ENCODE measurements at places on chromosomes 3 and 15. TPM values are rescaled to one million over a fixed set of nuclear protein-coding genes. Genes with fewer than 3 reads are reported as not detected.

- peak; percentile 73 for DNase-seq
Observed at GRCh38 chr3:188309437-188310269, 155.7 kb downstream of the LPP start.

DNA sequence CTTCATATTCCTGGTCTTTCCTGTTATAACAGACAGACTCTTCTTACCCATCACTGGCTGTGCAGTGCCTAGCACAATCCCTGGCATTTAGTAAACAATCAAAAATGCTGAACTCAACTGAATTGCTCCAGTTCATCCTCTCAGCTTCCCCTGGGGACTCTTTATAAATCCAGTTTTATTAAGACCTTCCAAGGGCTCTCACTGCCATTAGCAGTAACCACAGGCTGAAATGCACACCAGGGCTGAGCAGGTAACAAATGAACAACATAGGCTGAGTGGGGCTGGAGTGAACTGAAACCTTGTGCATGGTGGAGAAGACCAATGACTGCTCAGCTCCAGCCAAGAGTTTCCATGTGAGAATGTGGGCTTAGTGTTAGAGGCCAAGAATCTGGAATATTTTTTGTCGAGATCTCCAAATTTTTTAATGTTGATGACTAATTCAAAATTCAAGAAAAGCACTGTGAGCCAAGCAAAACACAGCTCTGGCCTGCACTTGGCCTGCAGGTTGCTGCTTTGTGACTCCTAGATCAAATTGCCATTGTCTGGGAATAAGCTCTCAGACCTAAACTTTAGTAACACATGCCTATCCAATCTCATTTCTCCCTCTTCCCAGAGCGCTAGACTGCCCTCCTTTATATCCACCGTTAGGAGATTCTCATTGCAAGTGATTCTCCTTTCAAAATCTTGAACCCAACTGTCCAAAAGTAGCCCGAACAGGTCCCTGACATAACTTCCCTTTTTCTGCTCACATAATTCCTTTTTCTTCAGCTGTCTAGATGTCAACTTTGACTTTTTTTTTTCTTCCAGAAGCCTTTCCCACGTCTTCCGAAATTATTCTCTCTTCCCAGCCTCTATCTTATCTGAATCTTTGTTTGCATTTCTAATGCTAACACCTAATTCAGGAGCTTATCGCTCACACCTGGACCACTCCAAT, 7.4 kb downstream of the SQOR start:
- DNase-seq = no peak

DNA sequence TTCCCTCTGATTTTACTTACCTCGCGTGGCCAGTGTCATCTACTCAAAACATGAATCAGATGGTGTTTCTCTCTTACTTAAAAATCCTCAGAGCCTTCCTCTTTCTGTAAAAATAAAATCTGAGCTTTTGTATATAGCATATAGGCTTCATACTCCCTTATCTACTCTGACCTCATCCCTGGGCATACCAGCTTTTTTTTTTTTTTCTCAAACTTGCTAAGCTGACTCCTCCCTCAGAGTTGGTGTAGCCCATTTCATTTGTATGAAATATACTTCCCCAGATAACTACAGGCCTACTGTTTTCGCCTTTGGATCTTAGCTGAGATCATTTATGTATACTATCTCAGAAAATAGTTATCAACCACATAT, 648.9 kb upstream of the ALCAM start:
- DNase-seq = no peak

GRCh38 chr3:48411041-48411588, 18.8 kb downstream of the PLXNB1 start:
- DNase-seq = no peak

- peak; percentile 52 for DNase-seq
Observed at GRCh38 chr3:189144645-189145044, 27.1 kb upstream of the TPRG1 start.

- no peak for DNase-seq
Observed at GRCh38 chr3:169453256-169454059, 210.1 kb downstream of the MECOM start.

- DNase-seq = no peak
Observed at GRCh38 chr3:126284258-126284904, 72.8 kb downstream of the KLF15 start.

GRCh38 chr15:81534124-81534523, 160.1 kb upstream of the TMC3 start:
- DNase-seq = no peak

Gene ISL2
- 2.4 TPM for total RNA-seq

DNA sequence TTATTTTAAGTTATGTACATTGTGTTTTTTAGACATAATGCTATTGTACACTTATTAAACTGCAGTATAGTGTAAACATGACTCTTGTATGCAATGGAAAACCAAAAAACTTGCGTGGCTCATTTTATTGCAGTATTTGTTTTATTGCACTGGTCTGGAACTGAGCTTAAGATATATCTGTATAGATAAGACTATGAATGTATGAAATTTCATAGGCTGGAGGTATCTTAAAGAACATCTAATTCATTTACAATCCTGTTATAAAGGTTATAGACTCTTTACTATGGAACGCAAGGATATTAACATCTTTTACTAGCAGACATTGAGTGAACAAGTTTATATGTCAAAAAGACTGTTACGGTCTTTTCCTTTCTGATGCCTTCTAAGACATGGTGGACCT, 459.4 kb downstream of the IL5RA start:
- DNase-seq = no peak

DNA sequence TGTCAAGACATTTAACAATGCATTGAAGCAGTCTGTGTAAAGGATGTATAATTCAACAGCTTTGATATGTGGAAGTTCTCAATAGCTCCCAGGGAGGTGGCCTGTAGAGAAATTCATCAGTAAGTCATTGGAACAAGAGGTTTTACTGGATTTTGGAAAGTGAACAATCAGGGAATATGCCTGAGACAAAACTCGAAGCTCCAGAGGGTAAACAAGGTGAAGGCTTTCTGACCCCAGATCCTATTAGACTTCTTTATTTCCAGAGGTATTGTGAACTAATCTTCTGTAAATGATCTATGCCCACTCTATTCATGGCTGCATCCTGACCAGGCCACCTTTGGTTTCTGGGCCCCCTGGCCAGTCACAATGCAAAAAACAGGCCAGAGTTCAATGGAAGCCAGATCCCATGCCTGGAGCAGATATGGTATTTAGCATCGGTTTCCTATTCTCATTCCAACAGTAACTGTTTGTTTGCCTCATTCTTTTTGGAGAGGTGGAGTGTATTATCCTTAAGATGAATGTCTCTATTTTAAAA, 177.3 kb downstream of the SATB1 start:
- no peak for DNase-seq

- DNase-seq = no peak
Observed at GRCh38 chr3:46615050-46615775, 2.9 kb downstream of the FAM240A start.

- DNase-seq = no peak
Observed at GRCh38 chr3:52067046-52067445, 10.7 kb upstream of the DUSP7 start.

Gene VEPH1
- total RNA-seq = not detected

- no peak for DNase-seq
Observed at GRCh38 chr3:78238811-78239210, 1198.9 kb downstream of the ROBO2 start.

- DNase-seq = no peak
Observed at GRCh38 chr15:58981808-58982475, 5.5 kb upstream of the RNF111 start.

DNA sequence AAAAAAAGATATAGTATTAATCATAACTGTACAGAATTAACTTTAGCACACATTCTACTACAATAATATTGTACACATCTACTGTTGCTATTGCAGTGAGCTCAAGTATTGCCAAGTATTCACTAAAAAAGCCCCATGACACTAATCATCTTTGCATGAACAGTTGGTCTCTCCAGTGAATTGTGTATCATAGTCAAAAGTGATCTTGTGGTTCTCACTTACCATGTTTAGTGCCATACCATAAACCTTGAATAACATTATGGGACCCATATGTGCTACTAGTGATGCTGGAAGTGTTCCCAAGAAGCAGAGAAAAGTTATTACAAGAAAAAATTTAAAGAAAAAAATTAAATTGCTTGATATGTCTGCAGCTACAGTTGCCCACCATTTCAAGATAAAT, 177.1 kb downstream of the PCCB start:
- no peak for DNase-seq

Gene TMOD2
- 12.7 TPM for total RNA-seq

Gene AP3B2
- total RNA-seq = not detected

- no peak for DNase-seq
Observed at GRCh38 chr3:112805126-112805525, 41.5 kb downstream of the CD200R1L start.

GRCh38 chr3:175338775-175339535, 479.8 kb downstream of the NAALADL2 start:
- DNase-seq = no peak

DNA sequence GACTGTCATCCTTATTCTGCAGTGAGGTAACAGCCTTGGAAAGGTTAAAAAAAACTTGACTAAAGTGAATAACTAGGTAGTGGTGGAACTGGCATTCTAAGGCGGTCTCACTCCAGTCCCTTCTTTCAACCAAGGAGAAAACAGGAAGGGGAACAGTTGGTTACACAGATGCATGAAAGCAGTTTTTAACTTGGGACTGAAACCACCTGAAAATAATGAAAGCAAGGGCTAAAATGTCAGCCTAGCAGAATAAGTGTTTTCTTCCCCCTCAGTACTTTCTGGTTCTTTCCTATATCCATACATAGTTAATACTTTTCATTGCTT, 748 bp upstream of the AVEN start:
- DNase-seq = no peak

Gene GPR149
- not detected for total RNA-seq

Gene IGF2BP2
- total RNA-seq = not detected

Gene FBXO40
- not detected for total RNA-seq

GRCh38 chr15:28998511-28998910, 112.7 kb downstream of the APBA2 start:
- no peak for DNase-seq

DNA sequence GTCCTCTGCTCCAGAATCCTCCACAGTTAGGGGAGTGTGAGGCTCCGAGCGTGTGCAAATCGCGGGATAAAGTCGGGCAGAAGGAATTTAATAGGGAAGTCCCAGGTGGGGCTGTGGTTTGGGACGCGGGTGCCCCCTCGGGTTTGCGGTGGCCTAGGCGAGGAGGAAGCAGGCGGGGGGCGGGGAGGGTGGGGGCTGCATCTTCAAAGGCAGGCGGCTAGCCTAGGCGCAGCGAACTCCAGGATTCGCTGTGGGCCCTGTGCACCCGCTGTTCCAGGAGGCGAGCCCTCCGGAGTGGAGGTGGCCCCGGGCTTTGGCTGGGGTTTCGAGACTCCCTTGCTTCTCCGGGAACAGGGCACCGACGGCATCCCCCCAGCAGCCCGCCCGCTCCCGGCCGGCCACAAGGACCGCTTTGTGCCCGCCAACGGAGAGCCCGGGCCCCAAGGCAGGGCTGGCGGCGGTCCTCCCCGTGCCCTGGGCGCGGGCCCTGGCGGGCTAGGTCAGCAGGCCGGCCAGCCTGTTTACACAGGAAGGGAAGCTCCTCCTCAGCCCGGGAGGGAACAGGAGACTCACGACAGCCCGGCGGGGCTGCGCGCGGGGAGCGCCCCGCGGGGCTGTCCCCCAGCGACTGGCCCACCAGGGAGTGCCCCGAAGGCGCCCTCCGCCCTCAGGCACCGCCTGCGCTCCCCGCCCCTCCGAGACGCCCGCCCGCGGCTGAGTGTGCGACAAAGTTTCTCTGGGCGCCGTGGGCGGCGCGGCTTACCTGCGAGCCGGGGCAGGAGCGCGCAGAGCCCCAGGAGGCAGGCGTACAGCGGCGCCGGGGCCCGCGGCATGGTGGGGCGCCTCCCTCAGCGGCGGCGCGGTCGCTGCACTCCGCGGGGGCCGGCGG, 753 bp downstream of the ITGB5 start:
- no peak for DNase-seq

GRCh38 chr15:81098861-81099651, 35.0 kb upstream of the CFAP161 start:
- DNase-seq = no peak

Gene OR5K2
- not detected for total RNA-seq

- DNase-seq = no peak
Observed at GRCh38 chr3:9944271-9944670, 7.9 kb downstream of the PRRT3 start.

Gene GASK1A
- total RNA-seq = not detected
